ENCODE measurements at places on chromosomes 5 and 9. TPM values are rescaled to one million over a fixed set of nuclear protein-coding genes. Genes with fewer than 3 reads are reported as not detected.
A peak's percentile ranks its signal among the peaks of the same experiment; 100 is the strongest.

DNA sequence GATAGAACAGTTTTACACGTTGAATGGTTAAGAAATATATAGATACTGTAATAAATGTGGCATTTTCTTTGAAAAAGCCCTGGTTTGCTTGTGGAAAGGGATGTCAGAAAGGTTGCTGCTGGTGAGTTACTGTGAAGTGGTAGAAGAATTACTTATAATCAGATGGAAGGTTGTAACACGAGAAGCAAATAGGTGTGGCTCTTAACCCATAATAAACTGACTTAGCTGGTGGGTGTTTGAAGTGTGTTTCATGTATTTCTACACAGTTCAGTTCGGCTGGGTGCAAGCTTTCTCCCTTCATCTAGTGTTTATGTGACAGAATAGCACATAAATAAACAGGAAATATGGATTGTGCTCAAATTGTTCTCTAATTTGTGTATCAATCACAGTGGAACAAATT is 5.5 kb downstream of the CNOT6 start:
- no peak overlapping the region for H3K4me3 ChIP-seq
- no peaks in the 10 kb centered on the region for H3K27me3 ChIP-seq
- H3K36me3 ChIP-seq: peaks cover 15% of the 10 kb centered on the region
- peaks cover 33% of the 10 kb centered on the region for H3K4me1 ChIP-seq
- no peak overlapping the region for H3K27ac ChIP-seq
- DNase-seq: no peak

SPINK1 gene
- not detected for total RNA-seq

DNA sequence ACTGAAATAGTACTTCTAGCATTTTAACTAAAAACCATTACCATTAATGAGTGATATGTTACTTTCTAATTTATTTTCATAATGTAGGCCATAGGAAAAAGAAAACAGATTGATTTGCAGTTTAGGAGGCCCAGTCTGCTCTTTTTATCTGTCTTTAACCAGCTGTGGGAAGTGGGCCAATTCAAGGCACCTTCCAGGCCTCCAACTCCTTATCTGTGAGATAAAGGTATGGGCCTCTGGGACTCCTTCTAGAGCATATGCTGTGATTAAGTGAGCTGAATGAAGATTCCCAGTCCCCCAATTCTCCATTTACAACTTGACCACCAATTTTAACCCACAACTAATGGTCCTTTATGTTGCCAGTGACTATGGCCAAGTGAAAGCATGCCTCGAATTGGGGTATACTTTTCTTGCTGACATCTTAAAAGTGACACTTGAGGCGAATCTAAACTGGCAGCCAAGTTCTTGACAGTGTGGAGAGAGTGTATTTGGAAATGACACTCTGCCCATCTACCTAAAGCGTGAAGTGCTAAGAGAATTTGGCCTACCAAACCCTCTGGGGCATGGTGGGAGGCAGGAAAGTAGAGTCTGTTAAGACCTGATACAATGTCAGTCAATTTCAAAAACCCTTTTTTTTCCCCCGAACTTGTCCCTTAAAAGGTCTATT is 88.3 kb downstream of the PIK3R1 start:
- H3K4me1 ChIP-seq: peaks cover 30% of the 10 kb centered on the region
- no peak for DNase-seq
- H3K36me3 ChIP-seq: peaks cover 6% of the 10 kb centered on the region
- no peaks in the 10 kb centered on the region for H3K27me3 ChIP-seq
- no peak overlapping the region for H3K27ac ChIP-seq
- H3K4me3 ChIP-seq: no peak overlapping the region

DNA sequence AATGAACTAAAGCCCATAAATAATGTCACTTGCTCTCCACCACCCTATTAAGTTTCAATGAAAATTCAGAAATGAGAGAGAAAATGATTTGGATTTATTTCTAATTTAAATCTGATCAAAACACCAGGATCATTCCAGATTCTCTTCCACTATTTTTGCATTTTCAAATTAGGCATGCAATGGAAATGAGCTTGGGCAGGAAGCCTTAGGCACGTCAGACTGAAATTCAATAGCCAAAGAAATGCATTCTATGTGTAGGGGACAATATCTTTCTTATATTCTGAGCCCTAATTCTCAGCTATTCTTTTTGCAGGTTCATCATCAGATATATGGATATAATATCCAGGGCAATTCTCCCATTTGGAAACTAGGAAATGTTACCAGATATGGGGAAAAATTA is 132.8 kb downstream of the MCTP1 start:
- no peak for DNase-seq
- no peak overlapping the region for H3K27ac ChIP-seq
- H3K4me1 ChIP-seq: no peaks in the 10 kb centered on the region
- H3K36me3 ChIP-seq: no peaks in the 10 kb centered on the region

GRCh38 chr9:126777733-126778132 is 27.1 kb upstream of the ZBTB43 start:
- no peaks in the 10 kb centered on the region for H3K36me3 ChIP-seq
- peak; percentile 27 for DNase-seq
- no peak overlapping the region for H3K4me3 ChIP-seq
- H3K27ac ChIP-seq: no peak overlapping the region

DNA sequence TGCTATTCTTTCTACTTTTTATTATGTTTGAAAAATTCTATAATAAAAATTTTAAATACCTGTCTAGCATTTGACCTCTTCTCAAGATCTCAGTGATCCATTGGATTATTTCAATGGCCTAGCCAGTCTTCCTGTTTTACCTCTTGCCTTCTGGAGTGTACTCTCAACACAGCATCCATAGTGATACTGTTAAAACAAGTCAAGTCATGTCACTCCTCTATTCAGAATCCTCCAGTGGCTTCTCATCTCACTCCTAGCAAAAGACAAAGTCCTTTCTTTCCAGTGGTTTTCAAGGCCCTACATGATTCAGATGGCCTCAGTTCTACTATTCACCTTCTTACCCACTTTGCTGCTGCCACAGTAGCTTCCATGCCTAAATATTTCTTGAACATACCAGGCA is 1.8 kb downstream of the MARVELD2 start:
- H3K36me3 ChIP-seq: peaks cover 3% of the 10 kb centered on the region
- no peak overlapping the region for H3K4me3 ChIP-seq
- no peak for DNase-seq
- H3K4me1 ChIP-seq: peaks cover 2% of the 10 kb centered on the region
- no peak overlapping the region for H3K27ac ChIP-seq
- H3K27me3 ChIP-seq: no peaks in the 10 kb centered on the region

GRCh38 chr9:69058101-69058500 is 22.5 kb downstream of the FXN start:
- H3K4me1 ChIP-seq: no peaks in the 10 kb centered on the region
- H3K36me3 ChIP-seq: peaks cover 39% of the 10 kb centered on the region
- H3K27ac ChIP-seq: no peak overlapping the region
- no peak overlapping the region for H3K4me3 ChIP-seq
- DNase-seq: no peak

MYOZ3 gene
- total RNA-seq: 0.17 TPM

GRCh38 chr5:93620487-93621326 is 37.7 kb downstream of the NR2F1 start:
- H3K27me3 ChIP-seq: peaks cover 43% of the 10 kb centered on the region
- H3K36me3 ChIP-seq: peaks cover 2% of the 10 kb centered on the region
- peaks cover 24% of the 10 kb centered on the region for H3K4me1 ChIP-seq
- peak overlapping the region; percentile 76 for H3K4me3 ChIP-seq

IFNA21 gene
- total RNA-seq: not detected

- DNase-seq: no peak
- peaks cover 88% of the 10 kb centered on the region for H3K4me1 ChIP-seq
- peaks cover 2% of the 10 kb centered on the region for H3K36me3 ChIP-seq
- no peak overlapping the region for H3K4me3 ChIP-seq
- peak overlapping the region; percentile 80 for H3K27ac ChIP-seq
Observed at GRCh38 chr5:35789732-35790456, 66.8 kb upstream of the IL7R start.

DNA sequence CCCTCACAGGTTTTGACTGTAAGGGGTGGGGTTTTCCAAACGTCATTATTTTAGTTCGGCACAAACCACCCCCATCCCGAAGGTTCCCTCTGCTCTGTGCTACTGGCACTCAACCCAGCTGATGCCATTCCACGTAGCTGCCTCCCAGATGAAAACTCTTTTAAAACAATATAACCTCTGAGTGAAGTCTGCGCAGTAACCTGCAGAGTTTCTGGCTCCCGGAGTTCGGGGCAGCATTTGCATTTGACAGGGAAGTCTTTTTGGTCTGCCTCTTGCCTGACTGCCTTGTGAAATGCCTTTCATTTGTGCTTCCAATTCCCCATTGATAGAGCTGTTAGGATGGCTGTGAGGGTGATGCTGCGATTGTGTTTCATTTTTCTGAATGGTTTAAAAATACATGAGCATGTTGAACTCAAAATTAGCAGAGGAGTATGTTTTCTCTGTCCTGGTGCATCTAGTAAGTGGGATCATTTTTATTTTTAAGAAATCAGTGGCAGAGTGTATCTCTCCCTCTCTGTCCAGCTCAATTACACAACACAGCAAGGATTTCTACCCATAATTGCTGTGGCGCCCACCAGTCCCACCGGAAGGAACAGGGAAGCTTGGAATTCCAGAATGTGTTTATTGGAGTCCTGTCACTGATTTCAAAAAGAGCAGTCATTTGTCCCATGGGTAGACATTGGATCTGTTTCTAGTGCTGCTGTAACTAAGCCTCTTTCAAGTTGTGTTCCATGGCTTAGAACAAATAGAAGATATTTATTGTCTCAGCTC is 24.8 kb downstream of the ADCY2 start:
- no peak overlapping the region for H3K4me3 ChIP-seq
- no peaks in the 10 kb centered on the region for H3K4me1 ChIP-seq
- no peak overlapping the region for H3K27ac ChIP-seq
- DNase-seq: no peak

DNA sequence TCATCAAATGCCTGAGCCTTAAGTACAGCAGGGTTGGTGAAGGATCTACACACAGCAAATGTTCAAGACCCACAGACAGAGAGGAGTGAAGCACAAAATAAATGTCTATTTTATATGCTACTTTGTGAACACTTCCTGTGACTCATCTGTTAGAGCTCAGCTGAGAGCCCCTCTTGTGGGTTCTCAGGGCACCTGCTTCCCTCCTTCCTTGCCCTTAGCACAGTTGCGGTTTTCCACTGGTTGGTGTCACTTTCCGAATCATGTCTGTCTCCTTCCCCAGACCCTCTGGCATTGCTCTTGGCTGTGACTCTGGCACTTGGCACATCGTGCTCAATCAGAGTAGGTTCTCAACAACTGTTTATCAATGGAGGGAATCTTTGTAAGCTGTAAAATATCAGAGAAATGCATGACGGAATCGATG is 128.5 kb upstream of the STC2 start:
- DNase-seq: no peak
- no peaks in the 10 kb centered on the region for H3K4me1 ChIP-seq
- H3K27ac ChIP-seq: no peak overlapping the region
- H3K27me3 ChIP-seq: no peaks in the 10 kb centered on the region
- H3K36me3 ChIP-seq: no peaks in the 10 kb centered on the region

DNA sequence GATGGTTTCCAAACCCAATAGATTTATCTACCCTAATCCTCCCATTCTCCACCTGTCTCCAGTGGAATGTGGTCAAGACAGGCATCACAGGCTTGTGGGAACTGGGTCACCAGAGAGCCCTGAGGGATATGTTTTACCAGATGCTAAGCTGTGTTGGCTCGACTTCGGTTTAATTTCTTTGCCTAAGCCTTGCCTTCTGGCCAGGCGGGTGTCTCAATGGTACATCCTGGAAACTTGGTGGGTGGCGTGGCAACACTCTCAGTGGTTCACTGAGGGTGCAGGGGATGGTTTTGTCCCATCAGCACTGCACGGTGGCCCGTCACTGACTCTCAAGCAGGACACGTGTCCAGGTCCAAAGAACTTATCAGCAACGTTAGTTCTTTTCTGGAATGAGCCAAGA is 192.2 kb downstream of the TENT4A start:
- no peak for DNase-seq
- H3K27ac ChIP-seq: no peak overlapping the region
- H3K36me3 ChIP-seq: no peaks in the 10 kb centered on the region
- peaks cover 3% of the 10 kb centered on the region for H3K27me3 ChIP-seq
- H3K4me1 ChIP-seq: no peaks in the 10 kb centered on the region

DNA sequence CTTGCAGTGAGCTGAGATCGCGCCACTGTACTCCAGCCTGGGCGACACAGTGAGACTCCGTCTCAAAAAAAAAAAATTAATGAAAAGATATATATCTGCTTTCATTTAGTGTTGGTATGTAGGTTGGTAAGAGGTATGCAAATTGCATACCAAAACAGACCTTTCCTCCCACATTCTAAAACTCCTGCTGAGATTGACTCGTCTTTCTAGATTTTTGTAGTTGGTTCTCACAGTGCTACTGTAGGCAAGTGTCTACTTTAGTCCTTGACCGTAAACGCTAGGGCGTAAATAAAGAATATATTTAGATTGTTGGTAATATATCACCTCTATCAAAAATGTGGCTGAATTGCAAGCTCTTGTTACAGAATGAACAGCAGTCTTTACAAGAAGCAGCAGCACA is 445.9 kb downstream of the CHSY3 start:
- H3K4me3 ChIP-seq: no peak overlapping the region
- no peak for DNase-seq
- no peaks in the 10 kb centered on the region for H3K36me3 ChIP-seq
- H3K27ac ChIP-seq: no peak overlapping the region
- H3K4me1 ChIP-seq: no peaks in the 10 kb centered on the region

- no peaks in the 10 kb centered on the region for H3K27me3 ChIP-seq
- no peak overlapping the region for H3K4me3 ChIP-seq
- H3K36me3 ChIP-seq: peaks cover 20% of the 10 kb centered on the region
- no peak for DNase-seq
Observed at GRCh38 chr9:32454280-32454679, 69.8 kb downstream of the ACO1 start.

GRCh38 chr5:156391139-156391538 is 64.2 kb downstream of the SGCD start:
- no peak overlapping the region for H3K27ac ChIP-seq
- no peaks in the 10 kb centered on the region for H3K36me3 ChIP-seq

HRH2 gene
- total RNA-seq: 8.7 TPM

DNA sequence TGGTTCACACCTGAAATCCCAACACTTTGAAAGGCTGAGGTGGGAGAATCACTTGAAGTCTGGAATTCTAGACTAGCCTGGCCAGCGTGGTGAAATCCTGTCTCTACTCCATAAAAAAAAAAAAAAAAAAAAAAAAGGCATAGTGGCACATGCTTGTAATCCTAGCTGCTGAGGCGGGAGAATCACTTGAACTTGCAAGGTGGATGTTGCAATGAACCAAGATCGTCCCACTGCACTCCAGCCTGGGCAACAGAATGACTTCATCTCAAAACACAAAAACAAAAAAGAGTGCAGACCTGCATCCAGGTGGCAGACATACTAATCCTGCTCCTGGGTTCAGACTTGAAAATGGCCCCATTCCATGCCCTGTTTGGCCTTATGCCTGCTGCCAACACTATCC is 21.8 kb upstream of the ADAMTS19 start:
- H3K4me3 ChIP-seq: no peak overlapping the region
- no peak for DNase-seq
- no peak overlapping the region for H3K27ac ChIP-seq
- no peaks in the 10 kb centered on the region for H3K36me3 ChIP-seq

FBP2 gene
- not detected for total RNA-seq

SPATA31C1 gene
- not detected for total RNA-seq

- no peak for DNase-seq
- H3K4me3 ChIP-seq: no peak overlapping the region
- no peaks in the 10 kb centered on the region for H3K36me3 ChIP-seq
- no peak overlapping the region for H3K27ac ChIP-seq
- H3K27me3 ChIP-seq: peaks cover 3% of the 10 kb centered on the region
Observed at GRCh38 chr5:116013207-116013785, 19.0 kb upstream of the ARL14EPL start.
